SK-N-SH treated with all-trans-retinoic acid at 6 μM for 48 hours (cell line): ENCODE measurements at places on chromosomes 13 and 19.

GRCh38 chr13:80871481-80871880 is 530.6 kb upstream of the SPRY2 start:
- no peak for ATAC-seq

- no peak for ATAC-seq
Measured at GRCh38 chr13:106526738-106527444, 8.6 kb downstream of the EFNB2 start.

DNA sequence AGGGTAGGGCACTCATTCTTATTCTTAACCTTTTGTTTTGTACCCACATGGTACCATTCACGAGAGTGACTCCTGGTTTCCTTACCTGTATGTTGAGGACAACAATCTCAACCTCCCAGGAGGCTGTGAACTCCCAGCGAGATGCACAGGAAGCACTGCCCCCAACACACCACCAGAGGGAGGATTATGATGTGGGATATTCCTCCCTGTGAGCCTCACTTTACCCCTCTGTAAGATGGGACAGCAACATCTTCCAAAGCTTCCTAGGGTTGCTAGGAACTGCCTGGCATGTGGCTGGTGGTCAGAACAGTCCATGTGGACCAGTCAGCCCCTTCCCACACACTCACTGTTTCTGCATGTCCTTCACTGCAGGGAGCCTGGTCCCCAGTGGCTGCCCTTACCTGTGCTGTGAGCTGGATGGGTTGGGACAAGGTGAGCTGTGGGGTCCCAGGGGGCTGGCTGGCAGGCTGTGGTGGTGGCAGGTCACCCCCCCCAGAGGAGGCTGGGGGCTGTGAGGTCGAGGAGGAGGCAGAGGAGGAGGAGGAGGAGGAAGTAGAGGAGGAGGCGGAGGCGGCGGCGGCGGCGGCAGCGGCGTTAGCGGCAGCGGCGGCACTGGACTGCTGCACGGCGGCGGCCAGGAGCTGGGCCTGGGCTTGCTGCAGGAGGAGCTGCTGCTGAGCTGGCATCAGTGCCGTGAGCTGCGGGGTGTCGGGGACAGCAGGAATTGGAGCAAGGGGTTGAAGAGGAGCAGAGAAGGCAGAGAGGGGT is 15.8 kb downstream of the POU2F2 start:
- ATAC-seq: no peak

DNA sequence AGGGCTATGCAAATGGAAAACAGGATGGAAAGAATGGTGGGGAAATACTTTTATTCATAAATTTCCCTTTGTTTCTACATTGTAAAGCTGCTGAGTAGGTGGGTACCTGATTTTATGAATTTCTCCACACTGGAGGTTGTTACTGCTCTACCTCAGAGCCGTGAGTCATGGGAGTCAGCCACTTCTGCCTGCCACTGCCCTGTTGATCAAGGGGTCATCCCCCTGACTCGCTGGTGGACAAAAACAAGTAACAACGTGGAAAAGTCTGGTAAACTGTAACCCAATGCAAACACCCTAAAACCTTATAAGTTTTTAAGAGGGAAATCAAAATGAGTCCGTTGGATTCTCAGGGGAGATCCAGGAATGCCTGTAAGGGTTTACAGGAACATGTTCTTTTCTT is 329.5 kb downstream of the ATP8A2 start:
- ATAC-seq: no peak

- no peak; the same call in 2 of the 3 replicates for ATAC-seq
Measured at GRCh38 chr19:5880604-5881078, 10.3 kb upstream of the FUT5 start.
